ENCODE measurements at places on chromosomes 2 and 18. TPM values are rescaled to one million over a fixed set of nuclear protein-coding genes. Genes with fewer than 3 reads are reported as not detected.

The SERPINB4 gene
- total RNA-seq = 0.96 TPM

The SOX11 gene
- 56.5 TPM for total RNA-seq

The NEU2 gene
- total RNA-seq = not detected

- no peak for DNase-seq
Observed at GRCh38 chr2:152376968-152377367, 42.0 kb downstream of the FMNL2 start.

All from H1 (cell line).